ENCODE measurements at places on chromosomes 4 and X.

GRCh38 chr4:148103597-148104355 lies 338.4 kb downstream of the NR3C2 start:
- DNase-seq = no peak

- no peak for DNase-seq
Observed at GRCh38 chrX:25143596-25143995, 127.8 kb upstream of the ARX start.

DNA sequence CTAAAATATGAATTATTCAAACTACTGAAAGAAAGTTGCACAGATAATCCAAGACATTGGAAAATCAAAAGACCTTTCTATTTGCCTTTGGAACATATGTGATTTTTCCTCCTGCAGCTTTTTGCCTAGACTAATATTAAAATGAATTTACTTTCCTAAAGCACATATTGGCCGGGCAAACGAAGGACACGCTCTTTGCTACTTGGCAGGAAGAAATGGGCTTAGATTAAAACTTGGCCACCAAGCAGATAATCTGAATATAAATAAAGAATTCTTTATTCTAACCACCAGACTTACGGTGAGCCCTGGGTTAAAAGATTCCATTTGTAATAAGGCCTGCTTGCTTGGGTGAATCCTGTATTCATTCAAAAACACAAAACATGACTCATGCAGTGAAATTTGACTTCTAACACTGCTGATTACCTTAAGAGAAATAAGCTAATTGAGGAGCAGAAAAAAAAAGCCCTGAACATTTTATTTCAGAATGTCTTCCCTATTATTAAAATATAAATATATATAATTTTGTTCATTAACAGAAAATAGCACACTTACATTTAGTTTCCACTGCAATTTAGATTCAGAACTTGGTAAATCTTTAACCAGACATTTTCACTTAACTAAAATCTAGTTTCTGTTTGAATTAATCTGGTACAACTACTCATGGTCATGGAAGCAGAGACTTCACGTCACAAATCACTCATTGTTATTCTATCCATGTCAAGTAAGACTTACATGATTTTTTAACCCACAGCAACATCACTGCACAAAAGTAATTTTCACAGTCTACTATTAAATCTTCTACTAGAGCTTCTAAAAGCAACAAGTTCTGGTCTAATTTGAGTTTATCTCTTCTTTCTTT lies 116.1 kb upstream of the PLAC1 start:
- DNase-seq = no peak

GRCh38 chrX:18895189-18895951 lies 88.5 kb downstream of the PHKA2 start:
- no peak for DNase-seq

DNA sequence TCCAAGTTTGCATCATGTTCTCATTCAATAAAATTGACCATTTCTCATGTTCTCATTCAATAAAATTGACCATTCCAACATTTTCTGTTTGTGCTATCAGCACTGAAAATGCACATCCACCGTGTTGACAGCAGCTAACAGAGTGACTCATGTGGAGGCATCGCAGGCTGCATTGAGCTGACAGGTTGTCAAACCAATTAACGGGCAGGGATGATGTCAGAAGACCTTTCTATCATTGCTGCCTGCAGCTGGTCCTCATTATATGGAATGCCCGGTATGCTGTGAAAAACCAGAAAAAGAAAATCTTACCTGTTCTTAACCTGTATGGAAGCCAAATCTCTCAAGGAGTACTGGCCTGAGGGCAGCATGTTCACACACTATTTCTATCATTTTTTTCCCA lies 202.0 kb downstream of the SMIM20 start:
- DNase-seq = no peak

- no peak for DNase-seq
Observed at GRCh38 chr4:140448162-140448561, 20.7 kb upstream of the CLGN start.

All from NCI-H1930 (cell line).